Testis (tissue), 5 donors: ENCODE measurements at places on chromosomes 1 and 21. TPM values are rescaled to one million over a fixed set of nuclear protein-coding genes. Genes with fewer than 3 reads are reported as not detected.

- no peak for DNase-seq
Measured at GRCh38 chr1:236741753-236742152, 53.3 kb upstream of the MTR start.

DNA sequence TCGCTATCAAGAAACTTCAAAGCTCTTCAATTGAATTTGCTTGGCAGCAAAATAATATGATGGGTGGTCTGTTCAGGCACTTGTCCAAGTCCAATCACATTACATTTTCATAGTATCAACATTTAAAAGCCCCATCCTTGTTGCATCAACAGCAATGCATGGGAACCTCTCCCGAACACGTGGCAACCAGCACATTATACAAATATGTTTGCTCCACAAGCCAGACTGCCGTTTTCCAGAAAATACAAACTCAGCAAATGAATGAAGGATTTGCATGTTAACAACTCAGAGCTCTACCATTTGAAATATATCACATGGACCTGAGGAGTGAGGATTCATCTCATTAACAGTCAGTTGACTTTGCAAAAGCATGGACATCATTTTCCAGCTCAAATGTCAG lies 20.0 kb upstream of the LYPLAL1 start:
- no peak for DNase-seq

GRCh38 chr1:174157157-174157806 lies 2.0 kb upstream of the RABGAP1L start:
- no peak for DNase-seq

DNA sequence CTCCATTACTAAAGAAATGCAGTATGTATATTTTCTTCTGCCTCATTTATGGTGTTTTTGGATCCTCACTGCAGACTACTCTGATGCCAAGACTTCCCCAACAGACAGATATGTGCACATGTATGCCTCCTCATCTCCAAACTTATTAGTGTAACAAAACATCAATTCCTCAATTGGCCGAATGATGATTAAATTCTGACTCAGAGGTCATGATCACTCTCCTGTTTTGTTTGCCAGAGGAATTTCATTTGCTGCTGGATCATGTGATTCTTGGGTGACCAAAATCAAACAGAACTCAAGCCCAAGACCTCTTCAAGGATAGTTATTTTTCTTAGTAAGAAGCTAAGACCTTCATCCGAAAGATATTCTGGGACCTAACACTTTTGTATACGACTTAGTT lies 227.6 kb downstream of the LMO4 start:
- DNase-seq: no peak

- no peak for DNase-seq
Measured at GRCh38 chr1:230818367-230818766, 50.0 kb downstream of the C1orf198 start.

- DNase-seq: no peak
Measured at GRCh38 chr1:107920999-107921398, 44.0 kb downstream of the VAV3 start.

- DNase-seq: no peak
Measured at GRCh38 chr1:180184041-180184440, 29.4 kb downstream of the QSOX1 start.

Gene CNTN2
- total RNA-seq: 16.4 TPM

Gene GBP2
- 35.2 TPM for total RNA-seq
